ENCODE measurements at places on chromosomes 2 and 18.

DNA sequence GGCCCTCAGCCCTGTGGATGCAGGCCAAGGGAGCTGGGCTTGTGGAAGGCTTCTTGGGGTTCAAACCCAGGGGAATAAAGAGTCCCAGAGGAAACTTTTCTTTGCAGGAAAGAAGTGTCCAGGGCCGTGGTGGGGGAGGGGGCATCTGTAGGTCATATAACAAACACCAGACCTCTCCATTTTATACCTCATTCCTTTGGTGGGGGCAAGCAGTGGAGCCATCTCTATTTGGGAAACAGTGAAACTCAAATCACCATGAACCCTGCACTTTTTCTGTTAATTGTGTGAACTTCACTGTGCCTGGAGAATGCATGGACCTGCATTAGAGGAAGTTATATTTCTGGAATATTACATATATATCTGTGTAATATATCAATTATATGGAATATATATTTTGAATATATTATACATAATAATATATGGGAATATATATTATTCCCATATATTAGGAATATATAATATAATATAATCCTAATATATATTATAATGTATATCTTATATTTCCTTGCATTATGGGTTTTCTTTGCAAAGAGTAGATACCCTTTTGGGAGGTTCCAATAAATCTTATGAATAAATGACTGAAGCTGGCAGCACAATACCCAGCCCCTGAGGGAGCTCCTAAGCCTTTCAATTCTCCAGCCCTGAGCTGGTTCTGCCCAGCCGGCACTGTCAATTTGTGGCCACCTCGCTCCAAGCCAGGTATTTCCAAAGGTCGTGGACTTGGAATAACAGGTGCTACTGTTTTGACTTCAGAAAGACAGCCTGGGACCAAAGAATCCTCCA lies 97.7 kb upstream of the PKDCC start:
- no peak for DNase-seq

DNA sequence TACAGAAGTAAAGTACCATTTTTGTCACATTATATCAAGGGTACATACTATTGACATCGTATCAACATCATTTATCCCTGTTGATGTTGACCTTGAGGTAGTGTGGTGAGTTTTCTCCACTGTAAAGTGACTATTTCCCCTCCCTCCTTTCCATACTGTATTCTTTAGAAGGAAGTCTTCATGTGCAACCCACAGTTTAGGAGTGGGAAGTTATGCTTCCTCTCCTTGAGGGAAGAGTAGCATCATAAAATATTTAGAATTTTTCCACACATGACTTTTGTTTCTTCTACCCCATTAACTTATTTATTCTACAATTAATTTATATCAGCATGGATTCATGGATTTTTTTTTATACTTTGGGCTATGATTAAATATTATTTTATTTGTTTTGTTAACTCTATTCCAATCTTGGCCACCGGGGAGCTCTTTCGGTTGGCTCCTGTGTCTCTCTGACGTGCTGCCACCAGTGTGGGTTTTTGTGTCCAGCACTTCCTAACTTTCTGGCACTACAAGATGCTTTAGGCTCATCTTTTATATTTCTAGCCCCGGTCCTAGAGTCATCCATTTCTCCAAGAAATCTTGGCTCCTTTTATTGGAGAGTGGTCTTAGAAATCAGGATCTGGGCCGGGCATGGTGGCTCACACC lies 19.0 kb downstream of the AQP12B start:
- DNase-seq: no peak

DNA sequence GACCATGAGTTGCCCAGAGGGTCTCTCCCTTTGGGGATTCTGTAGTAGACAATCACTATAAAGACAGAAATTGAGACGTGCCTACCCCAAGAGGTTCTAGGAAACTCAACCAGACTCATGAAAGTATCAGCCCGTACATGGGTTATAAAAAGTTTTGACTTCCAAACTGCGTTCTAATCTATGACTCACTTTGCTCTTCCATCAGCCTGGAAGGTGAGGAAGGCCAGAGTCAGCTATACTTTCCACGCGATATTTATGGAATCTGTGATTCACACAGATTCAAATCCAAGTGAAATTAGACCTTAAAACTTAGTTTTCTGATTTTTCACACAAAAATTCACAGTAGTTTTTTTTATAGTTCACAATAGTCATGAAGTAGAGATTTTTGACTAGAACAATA lies 7.7 kb upstream of the LYPD1 start:
- DNase-seq: no peak

- DNase-seq: no peak
These were observed 17.5 kb downstream of the VRK2 start for GRCh38 chr2:58064086-58064485.

DNA sequence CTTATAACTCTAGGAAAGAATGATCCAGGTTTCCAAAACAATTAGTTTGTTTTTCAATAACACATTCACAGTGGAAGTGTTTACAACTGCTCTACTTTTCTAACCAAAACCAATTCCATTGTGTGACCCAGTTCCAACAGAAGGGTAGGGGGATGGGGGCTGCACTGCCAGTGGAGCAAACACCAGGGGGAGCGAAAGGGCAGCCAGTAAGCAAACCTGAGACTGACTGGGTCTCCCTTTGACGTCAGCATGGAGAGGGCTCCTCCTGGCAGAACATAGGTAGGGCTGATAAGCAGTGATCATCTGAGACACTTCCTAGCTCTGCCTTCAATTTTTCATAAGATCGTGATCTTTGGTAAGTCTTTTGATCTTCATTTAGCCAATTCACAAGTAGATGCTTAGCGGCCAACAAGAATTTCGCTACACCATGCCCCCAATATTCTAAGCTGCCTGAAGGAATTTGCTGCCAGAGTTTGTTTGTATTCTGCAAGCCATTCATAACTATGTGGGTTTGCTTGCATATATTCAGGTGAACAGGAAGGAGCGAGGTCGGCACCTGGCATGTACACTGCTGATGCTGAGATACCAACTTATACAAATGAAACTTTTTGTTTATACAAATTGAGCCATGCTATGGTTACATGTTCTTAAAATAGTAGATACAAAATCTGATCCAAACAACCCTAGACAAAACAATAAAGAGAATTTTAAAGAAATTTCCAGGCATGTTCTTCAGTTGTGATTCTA lies 45.9 kb downstream of the ST6GAL2 start:
- DNase-seq: no peak

GRCh38 chr18:67199993-67200617 lies 316.4 kb downstream of the DSEL start:
- no peak for DNase-seq

DNA sequence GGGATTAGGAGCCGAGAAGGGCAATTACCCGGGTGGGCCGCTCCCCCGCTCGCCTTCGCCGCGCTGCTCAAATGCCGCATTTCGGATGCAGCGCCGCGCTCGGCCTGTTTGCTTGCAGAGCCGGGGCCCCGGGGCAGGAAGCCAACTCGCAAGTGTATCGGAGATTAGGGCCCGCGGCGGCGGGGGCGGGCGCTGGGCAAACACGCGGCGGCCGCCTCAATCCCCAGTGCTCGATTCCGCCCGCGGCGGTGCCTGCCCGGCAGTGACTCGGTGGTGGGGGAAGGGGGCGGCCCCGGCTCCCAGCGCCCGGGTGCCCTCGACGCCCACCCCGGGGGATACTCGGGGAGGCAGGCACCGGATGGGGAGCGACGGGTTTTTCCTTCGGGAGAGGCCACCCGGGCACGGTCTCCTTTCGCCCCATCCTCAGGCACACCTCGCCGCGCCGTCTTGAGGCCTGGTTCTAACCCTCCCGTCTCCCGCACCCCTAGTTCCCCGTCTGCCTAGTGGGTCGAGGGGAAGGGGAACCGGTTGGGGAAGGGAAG lies 26.6 kb upstream of the NOTO start:
- DNase-seq: peak; percentile 53

GRCh38 chr18:7603259-7604000 lies 36.3 kb downstream of the PTPRM start:
- DNase-seq: no peak

- DNase-seq: no peak
These were observed 97.0 kb upstream of the SLC35G4 start for GRCh38 chr18:11512096-11513025.

- peak; percentile 62 for DNase-seq
These were observed at the start of gene CD28 for GRCh38 chr2:203706403-203706802. Gene CD28, plus strand, starts transcription at chr2:203706639. Its CDS starts 58 bp downstream, at chr2:203706697.

DNA sequence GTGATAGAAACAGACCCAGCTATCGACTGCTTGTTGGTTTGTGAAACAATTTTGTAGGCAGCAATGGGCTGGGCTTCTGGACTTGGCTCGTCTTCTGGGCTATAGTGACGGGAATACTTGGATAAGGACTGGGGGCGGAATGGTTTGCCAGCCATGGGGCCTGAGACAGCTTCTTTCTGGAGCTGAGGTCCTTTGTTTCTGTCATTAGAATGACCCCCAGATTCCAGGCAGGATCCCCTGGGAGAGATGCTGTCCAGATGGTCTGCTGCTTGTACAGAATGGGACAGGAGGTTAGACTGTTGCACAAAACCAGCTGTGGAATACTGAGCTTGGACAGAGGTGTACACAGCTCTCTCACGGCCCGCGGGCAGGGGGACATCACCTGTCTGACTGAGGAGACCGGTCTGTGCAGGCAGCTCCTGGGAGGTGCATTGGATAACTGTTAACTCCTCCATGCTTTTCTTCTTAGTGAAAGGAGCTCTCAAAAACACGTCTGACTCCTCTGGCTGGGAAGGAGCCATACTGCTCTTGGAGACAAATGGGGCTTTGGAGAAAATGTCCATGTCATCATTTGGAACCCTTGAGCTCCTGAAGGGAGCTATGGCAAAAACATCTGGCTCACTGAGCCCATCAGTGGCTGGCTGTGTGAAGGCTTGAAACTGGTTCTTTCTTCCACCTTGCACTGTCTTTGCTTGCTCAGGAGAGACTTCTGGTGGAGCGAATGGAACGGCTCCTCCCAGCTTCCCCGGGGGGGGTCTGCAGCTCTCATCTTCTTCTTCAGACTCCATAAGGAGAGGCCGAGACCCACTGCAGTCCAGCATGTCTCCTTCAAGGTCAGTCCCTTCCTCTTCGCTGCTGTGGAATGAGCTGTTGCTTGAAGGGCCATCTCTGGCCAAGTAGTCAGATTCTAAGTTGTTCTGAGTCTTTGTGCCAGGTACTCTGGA lies 28.6 kb upstream of the NFU1 start:
- DNase-seq: no peak

DNA sequence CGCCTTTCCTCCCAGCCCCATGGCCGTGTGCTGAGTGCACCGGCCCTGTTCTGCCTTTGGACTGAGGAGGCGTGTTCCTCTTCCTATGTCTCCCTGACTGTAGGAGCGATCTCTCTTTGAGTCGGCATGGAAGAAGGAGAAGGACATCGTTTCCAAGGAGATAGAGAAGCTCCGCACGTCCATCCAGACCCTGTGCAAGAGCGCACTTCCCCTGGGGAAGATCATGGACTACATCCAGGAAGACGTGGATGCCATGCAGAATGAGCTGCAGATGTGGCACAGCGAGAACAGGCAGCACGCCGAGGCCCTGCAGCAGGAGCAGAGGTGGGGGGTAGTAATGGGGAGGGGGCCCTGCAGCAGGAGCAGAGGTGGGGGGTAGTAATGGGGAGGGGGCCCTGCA lies 29.4 kb upstream of the ASB1 start:
- no peak for DNase-seq

DNA sequence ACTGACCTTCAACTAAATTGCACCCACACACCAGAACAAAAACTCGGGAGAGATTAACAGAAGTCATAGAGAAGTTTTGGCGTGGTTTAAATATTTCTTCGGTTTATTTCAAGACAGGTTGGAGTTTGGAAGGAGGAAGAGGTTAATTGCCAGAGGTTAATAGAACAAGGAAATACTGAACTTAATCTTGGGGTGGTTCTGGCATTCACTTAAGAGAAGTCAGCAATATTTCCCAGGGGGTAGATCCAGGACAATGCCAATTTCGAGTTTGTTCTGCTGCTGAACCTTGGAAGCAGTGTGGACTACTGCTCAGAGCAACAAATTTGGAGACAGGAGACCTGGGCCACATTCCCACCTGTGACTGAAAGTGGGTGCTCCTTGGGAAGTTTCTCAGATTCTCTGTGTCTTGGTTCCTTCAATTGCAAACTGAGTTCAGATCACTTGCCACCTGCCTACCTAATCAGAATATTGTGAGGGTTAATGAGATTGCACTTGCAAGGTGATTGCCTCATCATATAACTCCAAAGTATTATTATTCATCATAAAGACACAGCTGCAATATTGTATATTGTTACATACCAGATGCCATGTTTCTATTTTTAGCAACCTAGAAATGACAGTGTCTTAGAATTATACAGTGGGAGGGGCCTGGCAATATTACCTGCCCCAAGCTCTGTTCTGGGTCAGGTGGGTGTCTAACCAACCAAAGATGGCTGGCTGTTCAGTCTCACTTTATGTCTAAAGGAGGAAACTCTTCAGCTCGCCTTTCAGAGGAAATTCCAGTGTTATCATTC lies 217.4 kb downstream of the CDCA7 start:
- no peak for DNase-seq

- DNase-seq: no peak
These were observed 29.9 kb upstream of the TRIB2 start for GRCh38 chr2:12686708-12687283.

DNA sequence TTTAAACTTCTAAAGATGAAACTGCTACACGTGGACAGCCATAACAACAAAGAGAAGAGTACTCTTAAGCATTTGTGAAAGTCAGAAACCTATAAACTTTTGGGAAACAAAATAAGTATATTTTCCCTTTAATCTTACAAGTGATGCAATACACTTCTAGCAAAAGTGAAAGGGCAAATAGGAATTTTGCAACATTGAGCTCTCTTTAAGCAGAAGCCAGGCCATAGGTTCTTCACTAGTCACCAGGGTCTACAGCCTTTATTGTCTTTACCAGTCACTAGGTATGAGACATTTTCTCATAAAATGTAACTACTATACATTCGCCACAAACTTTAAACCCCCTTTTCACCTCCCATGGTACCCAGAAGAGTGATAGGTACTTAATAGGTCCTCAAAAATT lies 37.5 kb downstream of the SCN1A start:
- DNase-seq: no peak

- no peak for DNase-seq
These were observed 8.0 kb downstream of the GNLY start for GRCh38 chr2:85702172-85702571.

DNA sequence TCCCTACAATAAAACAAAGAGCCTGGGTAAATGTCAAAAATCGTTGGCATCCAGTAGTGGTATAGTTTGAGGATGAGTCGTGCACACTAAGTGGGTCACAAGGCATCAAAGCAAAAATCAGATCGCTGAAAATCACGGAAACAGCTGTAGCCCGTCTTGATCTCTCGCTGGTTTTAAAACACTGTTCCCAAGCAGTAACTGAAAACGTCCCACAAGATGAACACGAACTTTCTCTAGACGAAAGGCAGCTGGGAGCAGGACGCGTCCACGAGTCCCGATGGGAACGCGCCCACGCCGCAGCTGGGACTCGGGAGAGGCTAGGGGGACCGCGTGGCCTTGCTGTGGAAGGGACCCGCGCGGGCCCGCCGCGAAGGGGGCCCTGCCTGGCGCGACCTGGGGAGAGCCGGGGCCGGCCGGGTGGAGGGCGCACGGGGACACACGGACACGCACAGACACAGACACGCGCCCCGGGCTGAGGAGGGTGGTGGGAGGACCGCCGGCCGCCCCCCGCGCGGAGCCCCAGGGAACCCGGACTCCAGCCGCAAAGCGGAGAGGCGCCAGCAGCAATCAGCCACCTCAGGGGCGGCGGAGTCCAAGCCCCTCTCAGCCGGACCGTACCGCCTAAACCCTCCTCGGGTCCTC lies 651 bp downstream of the STK17B start:
- peak; percentile 31 for DNase-seq

GRCh38 chr2:50476174-50476573 lies 555.8 kb downstream of the NRXN1 start:
- DNase-seq: no peak
